ENCODE measurements at places on chromosomes 2 and 18.

- DNase-seq = no peak
These were observed 120.8 kb downstream of the ESCO1 start for GRCh38 chr18:21479721-21480120.

DNA sequence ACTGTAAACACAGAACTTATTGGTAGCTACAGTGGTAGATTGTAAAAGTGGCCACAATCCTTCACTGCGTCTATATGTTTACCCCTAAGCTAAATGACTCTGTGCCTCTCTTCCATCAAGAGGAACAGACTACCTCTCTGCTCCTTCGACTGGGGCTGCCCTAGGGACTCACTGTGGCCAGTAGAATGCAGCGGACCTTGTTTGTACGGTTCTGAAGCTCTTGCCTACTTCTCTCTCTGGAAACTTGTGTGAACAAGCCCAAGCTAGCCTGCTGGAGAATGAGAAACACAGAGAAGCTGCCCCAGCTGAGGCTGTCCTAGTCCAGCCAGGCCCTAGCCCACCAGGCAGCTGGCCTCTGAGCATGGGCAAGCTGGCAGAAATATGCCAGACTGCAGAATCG is 140.8 kb upstream of the SLC1A4 start:
- DNase-seq = no peak

GRCh38 chr2:54457323-54458023 is 1.3 kb downstream of the SPTBN1 start:
- DNase-seq = no peak

- DNase-seq = no peak
These were observed 213.4 kb downstream of the CDH20 start for GRCh38 chr18:61546590-61546989.

- no peak for DNase-seq
These were observed 159.8 kb downstream of the RHBDD1 start for GRCh38 chr2:226995625-226996041.

GRCh38 chr2:132814651-132815050 is 144.6 kb upstream of the LYPD1 start:
- no peak for DNase-seq

DNA sequence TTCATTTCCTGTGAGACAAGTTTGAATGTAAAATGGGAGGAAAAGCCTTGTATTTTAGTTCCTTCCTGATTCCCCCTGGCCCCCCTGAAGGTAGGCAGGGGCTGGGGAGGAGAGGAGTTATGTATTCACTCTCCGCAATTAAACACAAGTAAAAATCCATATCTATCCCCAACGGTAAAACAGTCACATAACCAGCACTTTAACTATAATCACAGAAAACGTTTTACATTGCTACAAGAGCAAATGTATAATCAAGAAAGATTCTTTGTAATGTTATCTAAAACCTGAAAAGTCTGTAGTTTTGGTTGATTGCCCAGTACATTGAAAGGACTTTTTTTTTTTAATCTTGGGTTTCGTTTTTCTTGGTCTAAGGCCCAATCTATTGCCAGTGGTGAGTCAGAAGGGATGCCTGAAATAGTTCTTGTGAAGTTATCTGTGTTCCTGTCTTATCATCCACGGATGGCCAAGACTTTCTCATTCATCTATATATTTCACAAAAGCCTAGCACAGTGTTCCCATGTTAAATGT is 34.5 kb upstream of the CCNYL1 start:
- no peak for DNase-seq

GRCh38 chr2:72149556-72150156 is 2.0 kb upstream of the CYP26B1 start:
- no peak for DNase-seq

DNA sequence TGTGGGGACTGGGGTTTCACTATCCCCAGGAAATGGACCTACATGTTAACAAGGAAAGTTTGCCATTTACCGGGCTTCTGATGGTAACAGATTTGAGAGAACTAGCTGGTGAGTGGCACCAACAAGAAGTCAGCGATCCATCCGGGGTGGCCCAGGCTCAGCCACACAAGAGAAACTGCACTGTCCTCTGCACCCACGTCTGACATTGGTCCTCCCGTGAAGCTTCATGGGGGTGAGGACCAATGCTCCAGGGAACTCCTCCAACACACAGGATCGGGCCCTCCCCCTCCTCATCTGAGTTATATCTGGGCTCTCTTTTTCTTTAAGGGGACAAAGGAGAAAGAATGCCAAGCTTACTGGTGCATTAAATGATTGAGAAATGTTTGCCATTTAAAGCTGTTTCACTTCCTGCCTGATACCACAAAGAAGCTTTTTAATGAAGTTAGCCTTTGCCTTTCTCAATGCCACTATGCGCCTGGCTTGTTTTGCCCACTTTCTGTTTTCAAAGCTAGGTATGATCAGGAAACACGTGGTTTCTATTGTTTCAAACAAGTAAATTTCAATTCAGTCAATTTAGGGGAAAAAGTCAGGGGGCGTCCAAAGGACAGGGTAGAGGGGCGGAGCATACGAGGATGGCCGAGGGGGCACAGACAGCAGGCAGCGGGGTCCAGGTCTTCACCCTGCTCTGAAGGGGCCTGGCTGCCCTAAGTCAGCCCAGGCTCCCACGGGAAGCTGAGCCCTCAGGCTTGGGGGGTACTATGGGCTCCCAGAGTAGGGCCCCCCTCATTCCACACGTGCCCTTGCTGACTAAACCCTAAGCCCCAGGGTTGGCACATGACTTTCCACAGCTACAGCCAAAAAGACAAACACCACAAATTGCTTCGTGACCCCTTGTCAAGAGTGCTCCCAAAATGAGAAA is 204.0 kb upstream of the ID2 start:
- no peak for DNase-seq

GRCh38 chr2:12543978-12544558 is 172.7 kb upstream of the TRIB2 start:
- no peak for DNase-seq

GRCh38 chr18:32289483-32290075 is 99.7 kb downstream of the MEP1B start:
- DNase-seq = no peak

- DNase-seq = no peak
These were observed 6.1 kb upstream of the ATG16L1 start for GRCh38 chr2:233245406-233245805.

- no peak for DNase-seq
These were observed 23.3 kb downstream of the RHOB start for GRCh38 chr2:20470211-20470610.

GRCh38 chr2:36807223-36807886 is 110.8 kb downstream of the VIT start:
- DNase-seq = no peak

All from activated gamma-delta T cell treated with Interleukin-2 at 50 U/mL for 16 hours (primary cell).